Left lung (tissue), 14 donors: ENCODE measurements at places on chromosomes 12 and 14. TPM values are rescaled to one million over a fixed set of nuclear protein-coding genes. Genes with fewer than 3 reads are reported as not detected.

The PRR4 gene
- polyA plus RNA-seq, result 8.6 TPM

DNA sequence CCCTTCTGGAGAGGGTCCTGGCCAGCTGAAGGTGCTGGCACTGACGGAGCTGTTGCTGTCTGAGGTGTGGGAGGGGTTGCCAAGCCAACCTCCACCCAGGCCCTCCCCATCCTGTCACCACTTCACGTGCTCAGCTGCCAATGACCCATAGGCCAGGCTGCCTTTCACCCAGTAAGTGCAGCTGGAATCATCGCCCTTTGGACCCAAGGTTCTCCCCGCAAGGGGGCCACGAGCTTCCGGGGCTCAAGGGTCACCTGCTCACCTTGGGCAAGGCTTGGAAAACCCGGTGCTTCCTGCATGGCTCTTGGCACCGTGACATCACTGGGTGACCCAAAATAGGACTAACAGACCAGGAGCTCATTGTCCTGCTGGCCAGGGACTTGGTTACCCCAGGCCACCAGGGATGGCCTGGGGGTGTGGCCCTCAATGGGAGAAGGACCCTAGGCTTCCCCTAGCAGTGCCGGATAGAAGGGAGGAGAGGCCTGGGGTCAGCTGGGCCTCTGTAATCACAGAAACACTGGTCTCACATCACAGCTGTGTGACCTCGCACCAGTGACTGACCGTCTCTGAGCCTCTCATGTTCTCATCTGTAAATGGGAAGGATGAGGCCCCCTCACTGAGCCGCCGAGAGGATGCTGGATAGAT is 51.3 kb downstream of the CCDC85C start:
- DNase-seq, result no peak

- no peak for DNase-seq
These were observed 37.7 kb upstream of the FOXJ2 start for GRCh38 chr12:7994731-7995205.

GRCh38 chr12:50338920-50339645 is 55.8 kb upstream of the LIMA1 start:
- no peak for DNase-seq

GRCh38 chr14:99213101-99213500 is 58.9 kb downstream of the BCL11B start:
- no peak for DNase-seq
